ENCODE measurements at places on chromosomes 1 and 21.

DNA sequence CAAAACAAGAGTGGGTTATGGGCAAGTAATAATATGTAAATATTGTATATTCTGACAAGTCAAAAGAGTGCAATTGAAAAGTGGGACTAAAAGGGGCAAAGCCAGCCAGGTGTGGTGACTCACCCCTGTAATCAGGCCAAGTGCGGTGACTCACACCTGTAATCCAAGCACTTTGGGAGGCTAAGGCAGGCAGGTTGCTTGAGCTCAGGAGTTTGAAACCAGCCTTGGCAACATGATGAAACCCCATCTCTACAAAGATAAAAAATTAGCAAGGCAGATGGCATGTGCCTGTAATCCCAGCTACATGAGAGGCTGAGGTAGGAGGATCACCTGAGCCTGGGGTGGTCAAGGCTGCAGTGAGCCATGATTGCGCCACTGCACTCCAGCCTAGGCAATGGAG lies 304.0 kb downstream of the HHIPL2 start:
- no peak for DNase-seq

- no peak for DNase-seq
These were observed 1.7 kb upstream of the RIPK4 start for GRCh38 chr21:41768437-41769042.

GRCh38 chr1:156833603-156834002 lies 17.0 kb upstream of the SH2D2A start:
- DNase-seq = no peak

DNA sequence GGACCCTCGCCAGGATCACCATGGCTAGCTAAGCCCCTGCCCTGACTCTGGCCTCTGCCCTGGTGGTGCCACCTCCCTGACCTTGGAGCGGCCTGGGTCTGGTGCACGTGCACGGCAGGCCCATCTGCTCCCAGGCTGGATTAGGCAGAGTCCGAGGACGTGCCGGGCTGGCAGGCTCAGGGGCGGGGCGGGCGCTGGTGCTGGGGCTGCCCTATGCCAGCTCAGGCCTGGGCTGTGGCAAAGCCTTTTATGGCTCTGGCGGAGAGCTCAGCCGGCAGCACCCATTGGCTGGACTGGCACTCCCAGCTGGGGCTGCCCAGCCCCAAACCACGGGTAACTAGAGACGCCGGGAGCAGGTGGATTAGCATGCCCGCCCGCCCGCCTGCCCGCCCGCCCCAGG lies 17.1 kb upstream of the EDN2 start:
- DNase-seq = no peak

- no peak for DNase-seq
These were observed 111.3 kb downstream of the RPS6KC1 start for GRCh38 chr1:213162338-213162737.

Data from stimulated activated CD4-positive, alpha-beta T cell treated with anti-CD3 and anti-CD28 coated beads, TNF-alpha, amount 100 ng/mL, for 24 hours (primary cell).